ENCODE measurements at places on chromosomes 11 and 22.

DNA sequence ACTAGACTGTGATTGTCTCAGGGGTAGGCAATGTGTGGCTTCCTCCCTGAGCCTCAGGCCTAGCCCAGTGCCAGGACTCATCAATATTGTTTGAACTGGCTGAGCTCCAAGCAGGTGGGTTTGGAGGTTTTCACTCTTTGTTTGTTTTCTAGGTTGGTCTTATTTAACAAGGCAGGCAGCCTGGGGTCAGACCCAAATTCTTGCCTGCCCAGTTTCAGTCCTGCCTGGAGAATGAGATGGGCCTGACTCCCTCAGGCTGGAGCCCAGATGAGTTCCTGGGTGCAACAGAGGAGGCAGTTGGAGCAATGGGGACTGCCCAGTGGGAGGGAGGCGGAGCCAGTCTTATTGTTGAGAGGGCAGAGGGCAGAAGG, 28.3 kb upstream of the TP53I11 start:
- DNase-seq: no peak

- no peak for DNase-seq
These were observed 63.8 kb upstream of the APOA1 start for GRCh38 chr11:116901211-116901610.

DNA sequence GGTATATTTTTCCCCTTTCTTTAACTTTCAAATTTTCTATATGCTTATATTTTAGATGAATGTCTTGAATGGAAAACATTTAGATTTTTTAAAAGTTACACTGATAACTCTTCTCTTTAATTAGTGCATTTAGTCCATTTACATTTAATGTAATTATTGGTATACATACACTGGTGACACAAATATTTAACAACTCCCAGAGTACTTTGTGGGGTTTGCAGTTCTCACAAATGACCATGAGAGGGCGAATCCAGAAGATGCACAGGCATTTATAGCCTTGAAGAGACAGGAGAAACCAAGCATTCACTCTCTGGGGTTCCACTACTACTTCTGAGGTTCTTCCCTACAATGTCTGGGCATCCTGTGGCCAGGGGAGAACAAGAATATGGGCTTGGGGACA, 125.1 kb downstream of the TIMP3 start:
- DNase-seq: no peak

- DNase-seq: no peak
These were observed 83.6 kb downstream of the CLPB start for GRCh38 chr11:72350752-72351151.

GRCh38 chr22:45064313-45065278, 54.8 kb upstream of the PHF21B start:
- no peak for DNase-seq

GRCh38 chr11:91998481-91998880, 226.1 kb upstream of the FAT3 start:
- DNase-seq: no peak

GRCh38 chr11:27370374-27370773, 7.4 kb upstream of the CCDC34 start:
- no peak for DNase-seq

GRCh38 chr11:88631497-88631896, 294.0 kb upstream of the CTSC start:
- DNase-seq: no peak

DNA sequence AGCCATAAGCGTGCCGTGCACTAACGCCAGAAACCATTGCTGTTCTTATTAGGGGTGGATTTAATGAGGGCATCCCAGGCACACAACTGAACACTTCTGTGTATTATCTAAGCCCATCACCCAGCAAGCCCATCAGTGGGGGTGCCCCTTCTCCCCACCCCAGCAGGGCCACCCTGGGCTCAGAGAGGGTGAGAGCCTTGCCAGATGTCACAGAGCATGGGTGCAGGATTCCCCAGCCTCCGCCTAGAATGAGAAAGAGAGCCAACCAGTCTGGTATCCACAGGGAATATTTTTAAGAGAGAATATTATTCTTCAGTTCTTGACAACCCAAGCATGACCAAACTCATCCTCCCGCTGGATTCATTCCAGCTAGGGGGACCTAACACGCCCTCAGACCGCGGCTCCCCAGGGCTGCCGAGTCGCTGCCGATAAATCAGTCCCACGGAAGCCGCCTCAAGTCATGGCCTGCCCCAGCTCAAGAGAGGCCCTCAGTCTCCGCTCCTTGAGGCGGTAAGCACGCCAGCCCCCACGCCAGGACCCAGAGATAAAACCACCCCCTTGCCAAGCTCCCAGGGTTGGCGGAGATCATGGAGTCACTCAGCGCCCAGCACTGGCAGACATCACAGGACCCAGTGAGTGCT, 47.2 kb downstream of the MN1 start:
- no peak for DNase-seq

DNA sequence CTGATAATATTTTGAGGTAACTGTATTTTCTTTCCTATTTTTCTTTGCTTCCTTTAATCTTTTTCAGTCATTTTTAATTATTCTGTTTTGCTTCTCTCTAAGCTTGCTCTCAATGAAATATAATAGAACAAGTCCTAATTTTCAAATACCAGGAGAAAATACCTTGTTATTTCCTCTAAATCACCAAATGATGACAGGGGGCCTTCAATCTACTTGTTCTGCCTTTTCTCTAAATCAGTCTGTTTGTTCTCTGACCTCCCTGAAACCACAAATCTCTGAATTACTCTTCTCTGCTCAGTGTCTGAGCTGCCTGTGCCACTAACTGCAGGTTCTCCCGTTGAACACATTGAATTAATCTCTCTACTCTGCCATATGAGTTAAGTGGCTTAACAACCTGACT, 286.2 kb downstream of the C11orf87 start:
- DNase-seq: no peak

DNA sequence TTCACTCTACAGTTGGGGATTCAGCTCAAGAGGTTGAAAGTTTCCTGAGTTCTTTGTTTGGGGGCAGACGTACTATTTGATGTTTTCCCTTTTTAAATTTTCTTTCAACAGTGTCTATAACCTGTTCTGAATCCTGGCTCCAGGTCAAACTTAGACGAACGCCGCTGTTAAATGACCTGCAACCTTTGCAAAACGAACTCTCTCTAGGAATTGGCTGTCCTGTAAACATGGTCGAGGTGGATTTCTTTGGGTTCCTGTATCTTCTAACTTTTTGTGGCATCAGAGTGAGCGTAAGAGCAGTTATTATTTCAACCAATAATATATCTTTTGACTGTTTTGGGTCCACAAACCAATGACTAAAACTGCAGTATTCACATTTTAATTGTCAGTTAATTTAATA, 1.6 kb downstream of the OOSP4A start:
- no peak for DNase-seq
